ENCODE measurements at places on chromosomes 3 and 15.

DNA sequence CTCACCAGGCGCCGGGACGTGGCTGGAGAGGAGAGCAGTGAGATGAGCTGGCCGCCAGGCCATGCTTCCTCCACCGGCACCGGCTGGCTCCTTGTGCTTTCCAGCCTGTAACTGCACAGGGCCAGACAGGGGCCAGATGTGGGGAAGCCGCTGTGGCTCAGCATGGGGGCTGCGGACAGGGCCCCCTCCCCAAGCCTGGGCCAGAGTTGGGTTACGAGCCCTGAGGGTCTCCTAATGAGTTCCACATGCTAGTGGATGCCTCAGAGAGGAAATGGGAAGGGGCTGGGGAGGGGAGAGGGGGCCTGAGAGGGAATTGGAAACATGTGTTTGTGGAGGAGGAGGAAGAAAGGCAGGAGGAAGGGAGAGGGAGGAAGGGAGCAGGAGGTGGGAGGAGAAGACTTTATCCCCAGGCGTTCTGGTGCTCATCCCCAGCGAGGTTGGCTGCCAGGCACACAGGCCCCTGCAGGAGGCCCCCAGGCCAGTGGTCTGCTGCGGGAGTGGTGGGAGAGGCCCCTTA lies 11.7 kb upstream of the DUSP7 start:
- no peak for DNase-seq

DNA sequence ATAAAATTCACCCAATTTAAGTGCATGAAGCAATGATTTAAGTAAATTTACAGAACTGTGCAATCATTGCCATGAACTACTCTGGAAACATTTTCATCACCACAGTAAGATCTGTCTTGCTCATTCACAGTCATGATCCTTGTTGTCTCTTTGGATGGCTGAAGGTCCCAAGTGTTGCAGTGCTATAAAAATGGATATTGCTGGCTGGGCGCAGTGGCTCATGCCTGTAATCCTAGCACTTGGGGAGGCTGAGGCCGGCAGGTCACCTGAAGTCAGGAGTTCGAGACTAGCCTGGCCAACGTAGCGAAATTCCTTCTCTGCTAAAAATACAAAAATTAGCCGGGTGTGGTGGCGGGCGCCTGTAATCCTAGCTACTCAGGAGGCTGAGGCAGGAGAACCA lies 17.0 kb downstream of the SNRPN start:
- DNase-seq: no peak

DNA sequence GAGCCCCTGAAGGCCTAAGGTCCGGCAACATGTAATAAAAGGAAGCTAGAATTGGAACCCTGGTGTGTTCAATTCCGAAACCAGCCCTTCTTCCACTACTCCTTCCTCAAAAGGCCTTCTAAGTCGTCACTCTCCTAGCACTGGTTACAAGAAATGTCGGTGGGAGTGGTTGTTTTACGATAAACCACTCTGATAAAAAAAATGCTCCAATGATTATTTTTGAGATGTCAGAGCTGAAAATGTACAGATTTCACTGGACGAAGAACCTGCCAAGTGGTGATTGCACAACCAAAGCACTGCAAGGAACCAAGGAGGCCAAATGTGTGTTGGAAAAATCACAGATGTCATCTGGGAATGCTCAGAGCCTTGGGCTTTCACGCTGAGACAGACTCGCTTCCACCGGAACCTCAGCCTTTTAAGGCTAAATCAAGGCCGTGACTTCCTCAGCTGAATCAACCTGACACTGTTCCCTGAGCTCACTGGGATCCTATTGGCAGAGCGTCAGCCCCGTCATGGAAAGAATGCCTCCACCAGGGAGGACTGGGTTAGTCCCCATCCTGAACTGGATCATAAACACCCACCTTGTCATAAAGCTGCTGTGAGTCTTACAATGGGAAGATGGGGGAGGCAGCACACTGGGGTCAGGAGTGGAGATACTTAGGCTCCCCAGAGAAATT lies 108.1 kb upstream of the THBS1 start:
- DNase-seq: no peak

GRCh38 chr3:39593341-39593740 lies 125.9 kb downstream of the MOBP start:
- no peak for DNase-seq

DNA sequence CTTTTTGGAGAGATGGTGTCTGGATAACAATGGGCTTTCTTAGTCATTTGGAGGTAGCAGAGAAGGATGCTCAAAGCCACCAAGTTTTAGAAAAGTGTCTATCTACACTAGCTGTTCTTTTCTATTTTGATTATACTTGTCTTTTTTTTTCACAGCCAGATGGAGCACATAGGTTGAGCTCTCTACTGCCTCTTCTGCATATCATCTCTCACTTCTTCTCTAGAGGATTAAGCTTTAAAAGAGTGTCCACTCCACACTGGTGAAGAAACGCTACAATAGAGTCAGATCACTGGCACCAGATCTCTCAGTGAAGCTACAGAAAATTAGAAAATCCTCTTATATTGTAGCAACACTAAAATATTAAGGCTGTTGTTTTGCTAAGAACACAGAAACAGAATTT lies 145.3 kb upstream of the MBNL1 start:
- DNase-seq: no peak

- no peak for DNase-seq
These were observed 13.1 kb upstream of the TFG start for GRCh38 chr3:100696161-100696560.

GRCh38 chr3:195103623-195104022 lies 167.3 kb downstream of the XXYLT1 start:
- no peak for DNase-seq

- no peak for DNase-seq
These were observed 243.4 kb downstream of the IGSF11 start for GRCh38 chr3:118791246-118791645.

GRCh38 chr15:64333986-64334929 lies 21.7 kb downstream of the CSNK1G1 start:
- DNase-seq: no peak

DNA sequence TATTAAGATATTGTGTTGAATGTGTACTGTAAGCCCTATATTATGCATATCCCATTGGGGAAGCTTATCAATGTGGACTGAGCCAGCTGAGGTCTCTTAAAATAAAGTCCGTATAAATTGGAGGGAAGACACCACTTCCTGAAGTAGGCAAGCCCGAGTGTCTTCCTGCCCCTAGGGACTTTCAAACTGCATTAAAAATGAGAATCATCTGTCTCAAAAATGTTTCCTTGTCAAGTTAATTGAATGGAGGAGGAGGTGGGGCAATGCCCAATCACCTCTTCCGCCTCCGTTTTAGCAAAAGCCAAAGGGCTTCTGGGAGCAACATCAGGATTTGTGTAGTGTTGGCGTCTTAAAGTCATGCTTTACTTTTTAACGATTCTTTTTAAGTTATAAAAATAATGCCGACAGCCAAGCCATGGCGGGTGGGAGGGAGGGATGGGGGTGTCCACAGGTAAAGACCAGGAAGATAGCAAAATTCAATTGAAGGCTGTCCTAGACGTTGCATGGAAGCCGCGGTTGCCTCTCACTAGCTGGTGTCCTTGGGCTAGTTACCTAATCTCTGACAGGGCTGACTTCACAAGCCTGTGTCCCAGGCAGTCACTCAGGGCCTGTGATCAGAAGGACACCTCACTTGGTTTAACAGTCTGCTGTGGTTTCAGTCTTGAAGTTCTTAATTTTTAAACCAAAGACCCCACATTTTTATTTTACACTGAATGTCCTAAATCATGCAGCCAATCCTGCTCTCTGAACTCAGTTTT lies 524.9 kb upstream of the PROK2 start:
- DNase-seq: no peak

DNA sequence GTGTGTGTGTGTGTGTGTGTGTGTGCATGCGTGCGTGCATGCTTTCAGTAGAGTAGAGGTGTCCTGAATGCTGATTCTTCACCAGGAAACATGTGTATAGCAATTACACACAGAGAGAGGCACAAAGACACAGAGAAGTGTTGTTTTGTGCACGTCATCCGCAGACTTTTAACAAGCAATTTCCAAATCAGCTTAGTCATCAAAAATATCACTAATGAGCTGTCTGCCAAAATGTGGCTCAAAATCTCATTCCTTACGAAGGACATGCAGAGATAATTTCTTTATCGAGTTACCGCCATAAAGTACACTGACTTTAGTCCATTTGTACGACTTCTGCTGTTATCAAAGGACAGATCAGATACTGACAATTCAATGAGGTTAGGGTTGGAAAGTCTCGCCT lies 274.9 kb upstream of the RARB start:
- DNase-seq: no peak

DNA sequence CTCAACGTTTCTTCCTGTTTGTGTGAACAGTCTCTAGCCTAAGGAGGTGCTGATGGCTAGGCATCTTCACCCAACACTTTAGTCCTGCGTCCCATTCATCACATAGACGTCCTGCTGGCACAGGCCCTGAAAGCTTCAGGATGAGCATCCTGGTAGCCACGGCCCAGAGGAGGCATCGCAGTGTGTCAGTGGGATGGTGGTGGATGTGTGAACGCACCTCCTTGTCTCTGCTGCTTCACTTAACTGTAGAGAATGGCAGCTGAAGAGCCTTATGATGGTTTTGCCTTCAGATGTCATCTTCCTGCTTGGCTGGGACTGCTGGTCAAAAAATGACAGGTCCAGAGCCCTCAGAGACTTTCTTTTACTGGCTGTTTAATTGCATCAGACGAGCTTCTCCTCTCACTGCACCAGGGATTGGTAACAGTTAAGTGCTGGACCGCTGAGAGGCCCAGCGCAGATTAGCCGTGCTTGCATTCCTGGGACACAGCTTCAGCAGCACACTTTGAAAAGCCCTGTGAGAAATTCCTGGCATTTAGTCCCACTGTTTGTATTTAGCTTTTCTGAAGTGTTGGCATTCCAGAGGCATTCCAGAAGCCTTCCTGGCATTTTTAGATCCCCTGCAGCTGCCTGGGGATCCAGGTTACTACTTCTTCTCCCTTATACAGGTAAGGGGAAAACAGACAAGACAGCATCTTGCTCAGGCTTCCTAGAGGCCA lies 132.4 kb upstream of the PLXNA1 start:
- DNase-seq: peak; percentile 74

DNA sequence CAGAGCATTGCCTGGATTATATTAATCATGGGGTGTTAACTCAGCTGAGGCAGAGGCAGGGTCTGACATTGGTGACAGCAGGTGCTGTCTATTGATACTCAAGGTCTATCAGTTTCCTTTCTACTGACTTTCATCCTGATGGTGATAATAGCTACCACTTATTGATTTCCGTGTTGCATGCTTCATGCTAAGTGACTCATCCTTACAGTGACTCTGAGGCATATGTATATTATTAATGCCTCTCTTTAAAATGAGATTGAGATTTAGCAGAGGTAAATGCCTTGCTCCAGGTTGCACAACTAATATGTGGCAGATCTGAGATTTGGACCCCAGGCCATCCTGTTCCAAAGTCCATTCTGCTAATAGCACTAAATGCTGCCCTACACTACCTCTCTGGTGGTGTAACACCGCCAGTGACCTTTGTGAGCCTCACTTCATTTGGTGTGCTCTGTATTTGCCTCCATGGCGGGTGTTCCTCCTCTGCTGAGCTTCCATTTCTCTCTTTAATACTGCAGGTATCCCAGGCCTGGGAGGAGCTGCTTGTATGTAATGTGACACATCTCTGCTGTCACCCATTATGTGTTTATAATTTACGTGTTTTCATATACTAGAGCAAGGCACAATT lies 50.4 kb downstream of the GPR171 start:
- DNase-seq: no peak

- DNase-seq: peak; percentile 72
These were observed 102.6 kb downstream of the EFL1 start for GRCh38 chr15:82159922-82160321.

DNA sequence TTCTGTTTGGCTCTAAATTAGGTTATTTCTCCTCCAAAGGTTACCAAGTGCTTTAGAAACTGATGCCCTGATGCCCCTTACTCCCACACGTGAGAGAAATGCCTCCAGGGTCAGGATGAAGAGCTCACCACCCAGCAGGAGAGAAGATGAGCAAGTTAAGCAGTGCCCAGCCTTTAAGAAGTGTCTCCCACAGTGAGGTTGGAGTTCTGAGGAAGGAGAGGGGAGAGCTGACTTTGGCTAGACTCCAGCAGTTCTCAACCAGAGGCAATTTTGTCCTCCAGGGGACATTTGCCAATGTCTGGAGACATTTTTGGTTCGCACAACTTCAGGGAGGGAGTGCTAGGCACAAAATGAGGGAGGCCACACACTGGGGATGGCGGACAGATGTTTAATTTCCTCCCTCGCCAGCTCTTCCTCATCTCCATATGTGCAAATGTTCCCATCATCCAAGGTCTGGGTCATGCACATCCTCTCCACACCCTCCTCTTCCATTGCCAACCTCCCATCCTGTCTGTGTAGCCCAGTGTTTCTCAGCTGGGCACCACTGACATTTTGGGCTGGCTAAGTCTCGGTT lies 50.6 kb upstream of the SLC7A14 start:
- no peak for DNase-seq

GRCh38 chr3:87219611-87220010 lies 7.5 kb upstream of the CHMP2B start:
- DNase-seq: no peak

DNA sequence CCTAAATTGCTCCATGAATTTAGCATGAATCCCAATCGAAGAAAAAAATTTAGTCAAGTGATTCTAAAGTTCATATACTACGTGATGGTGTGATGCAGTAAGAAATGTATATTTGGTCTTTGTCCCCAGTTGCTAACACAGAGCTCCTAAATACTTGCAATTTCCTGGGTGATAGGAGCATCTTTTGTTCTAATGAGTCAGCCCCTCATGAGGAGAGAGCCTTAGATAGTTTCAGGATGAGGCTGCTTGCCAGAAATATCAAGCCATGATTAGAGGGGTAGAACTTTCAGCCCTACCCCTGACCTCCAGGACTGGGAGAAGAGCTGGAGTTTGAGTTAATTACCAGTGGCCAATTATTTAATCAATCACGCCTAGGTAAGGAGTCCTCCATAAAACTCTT lies 170.2 kb downstream of the PDE8A start:
- no peak for DNase-seq

- peak; percentile 50 for DNase-seq
These were observed 56.1 kb upstream of the PLXNA1 start for GRCh38 chr3:126926684-126927400.

DNA sequence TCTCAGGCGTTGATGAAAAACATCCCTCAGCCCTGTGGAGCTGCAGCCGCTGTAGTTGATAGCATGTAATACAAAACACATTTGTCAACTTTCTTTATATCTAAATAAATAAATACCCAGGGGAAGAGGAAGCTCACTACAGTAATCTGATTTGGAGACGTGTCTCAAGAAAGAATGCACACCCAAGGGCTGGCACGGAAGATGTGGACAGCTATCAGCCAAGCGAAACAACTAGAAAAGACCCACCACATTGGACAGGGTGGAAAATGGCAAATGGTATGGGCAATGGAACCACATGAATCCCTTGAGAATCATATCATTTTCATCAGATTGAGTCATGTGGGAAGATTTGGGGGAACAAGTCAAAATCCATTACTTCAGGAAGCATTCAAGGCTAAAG lies 43.1 kb upstream of the ALDH1A3 start:
- no peak for DNase-seq

DNA sequence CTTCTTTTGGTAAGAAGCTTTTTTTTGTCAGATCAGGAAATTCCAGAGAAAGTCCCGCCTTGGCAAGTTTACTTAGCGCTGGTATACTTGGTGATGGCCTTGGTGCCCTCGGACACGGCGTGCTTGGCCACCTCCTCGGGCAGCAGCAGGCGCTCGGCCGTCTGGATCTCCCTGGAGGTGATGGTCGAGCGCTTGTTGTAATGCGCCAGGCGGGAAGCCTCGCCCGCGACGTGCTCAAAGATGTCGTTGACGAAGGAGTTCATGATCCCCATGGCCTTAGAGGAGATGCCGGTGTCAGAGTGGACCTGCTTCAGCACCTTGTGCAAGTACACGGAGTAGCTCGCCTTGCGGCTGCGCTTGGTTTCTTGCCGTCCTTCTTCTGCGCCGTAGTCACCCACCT lies 46.6 kb downstream of the QTRT2 start:
- no peak for DNase-seq
